Renal pelvis (tissue), 12 donors: ENCODE measurements at places on chromosomes 7 and 10.

GRCh38 chr10:103564776-103565520 lies 71.4 kb downstream of the NEURL1 start:
- DNase-seq = no peak

DNA sequence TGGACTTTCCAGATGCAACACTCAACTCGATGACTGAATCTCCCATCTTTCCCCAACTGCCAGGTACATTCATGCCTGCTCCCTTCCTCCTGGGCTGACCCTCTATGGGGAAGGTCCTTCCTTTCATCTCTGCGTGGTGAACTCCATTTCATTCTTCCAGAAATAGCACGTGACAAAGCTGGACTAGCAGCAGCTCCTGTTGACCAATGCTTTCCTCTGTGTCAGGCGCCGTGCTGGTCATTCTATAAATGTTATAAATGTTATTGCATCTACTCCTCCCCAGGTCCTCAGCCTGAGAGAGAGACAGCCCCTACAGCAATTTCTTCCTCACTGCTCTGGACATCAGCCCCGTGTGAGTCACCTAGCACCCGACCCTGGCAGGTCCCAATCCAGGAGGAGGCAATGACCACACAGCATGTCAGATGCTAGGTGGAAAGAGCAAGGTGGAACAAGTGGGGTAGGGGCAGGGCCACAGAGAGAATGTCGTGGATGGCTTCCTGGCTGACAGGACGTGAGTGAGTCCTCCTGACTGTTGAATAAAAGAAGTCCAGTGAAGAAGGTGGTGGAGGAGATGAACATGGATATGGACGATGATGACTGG lies 178.1 kb downstream of the ADAM12 start:
- DNase-seq = no peak

DNA sequence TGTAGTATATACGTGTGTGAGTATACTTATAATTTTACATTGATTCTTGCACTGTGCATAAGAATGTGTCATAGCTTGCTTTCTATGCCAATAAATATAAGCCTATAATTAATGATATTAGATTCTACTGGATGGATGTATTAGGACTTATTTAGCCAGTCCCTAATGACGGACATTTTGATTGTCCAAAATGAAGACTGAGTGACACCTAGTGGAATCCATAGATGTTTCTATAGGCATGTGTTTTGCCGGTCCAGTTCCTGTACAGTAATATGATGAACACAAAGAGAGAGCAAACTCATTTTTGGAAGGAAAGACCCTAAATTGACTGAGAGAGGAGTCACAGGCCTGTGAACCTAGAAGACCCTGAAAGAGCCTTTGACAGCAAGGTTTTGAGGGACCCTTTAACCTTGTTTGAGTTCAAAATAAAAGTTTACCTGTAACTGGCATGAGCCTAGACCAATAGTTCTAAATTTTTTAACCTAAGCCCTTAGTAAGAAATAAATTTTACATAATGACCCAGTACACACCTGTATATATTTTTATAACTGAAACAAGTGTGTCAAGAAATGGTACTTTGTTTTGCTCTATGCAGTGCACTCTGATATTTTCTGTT lies 42.4 kb upstream of the AGBL3 start:
- DNase-seq = no peak

GRCh38 chr10:43866712-43867111 lies 218.0 kb upstream of the ZNF32 start:
- DNase-seq = no peak

GRCh38 chr10:86646933-86647332 lies 7.4 kb upstream of the OPN4 start:
- no peak for DNase-seq

DNA sequence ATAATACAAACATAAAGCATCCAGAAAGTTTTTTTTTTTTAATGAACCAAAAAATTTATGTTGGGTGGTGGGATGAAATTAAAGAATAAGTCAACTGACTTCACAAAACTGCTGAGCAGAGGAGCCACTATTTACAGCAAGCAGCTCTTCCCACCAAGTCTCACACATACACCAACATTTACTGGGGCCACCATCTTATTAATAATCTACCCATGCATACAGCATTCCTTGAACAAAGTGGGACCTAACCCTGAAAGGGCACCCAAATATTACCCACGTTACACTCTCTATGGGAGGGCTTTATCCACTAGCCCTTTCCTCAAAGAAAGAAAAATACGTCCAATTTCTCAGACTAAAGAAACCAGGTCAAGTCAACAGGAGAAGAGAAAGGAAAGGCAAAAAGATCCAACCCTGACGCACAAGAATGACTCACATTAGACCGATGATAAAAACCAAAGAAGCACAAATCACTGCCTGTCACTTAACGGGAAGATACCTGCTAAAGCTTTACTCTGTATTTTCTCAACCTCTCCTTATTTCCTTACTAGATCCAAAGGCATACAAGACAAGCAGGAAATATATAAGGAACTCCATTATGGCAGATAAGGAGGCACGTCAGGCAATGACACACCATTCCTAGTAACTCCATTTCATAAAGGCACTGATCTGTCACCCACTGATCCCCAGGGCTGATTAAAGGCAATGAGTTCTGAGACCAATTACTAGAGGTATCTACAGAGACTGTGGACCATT lies 141.8 kb upstream of the ASAH2 start:
- DNase-seq = no peak

DNA sequence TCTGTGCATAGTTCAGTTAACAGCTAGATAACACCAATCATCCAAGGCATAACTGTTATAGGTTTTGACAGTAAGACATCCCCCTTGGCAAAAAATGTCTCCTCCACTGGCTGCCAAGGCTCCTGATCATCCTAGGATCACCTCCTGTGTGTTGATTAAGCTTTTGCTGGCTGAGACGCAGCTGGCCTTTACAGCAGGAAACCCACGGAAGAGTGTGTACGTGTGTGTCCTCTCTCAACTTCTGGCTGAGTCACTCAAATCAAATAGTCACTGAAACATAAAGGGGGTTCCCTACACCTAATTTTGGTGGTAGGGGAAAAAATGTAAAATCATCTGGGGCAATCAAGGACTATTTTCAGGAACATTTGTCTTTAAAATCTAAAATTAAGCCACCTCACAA lies 208.8 kb downstream of the CTNNA3 start:
- DNase-seq = no peak

DNA sequence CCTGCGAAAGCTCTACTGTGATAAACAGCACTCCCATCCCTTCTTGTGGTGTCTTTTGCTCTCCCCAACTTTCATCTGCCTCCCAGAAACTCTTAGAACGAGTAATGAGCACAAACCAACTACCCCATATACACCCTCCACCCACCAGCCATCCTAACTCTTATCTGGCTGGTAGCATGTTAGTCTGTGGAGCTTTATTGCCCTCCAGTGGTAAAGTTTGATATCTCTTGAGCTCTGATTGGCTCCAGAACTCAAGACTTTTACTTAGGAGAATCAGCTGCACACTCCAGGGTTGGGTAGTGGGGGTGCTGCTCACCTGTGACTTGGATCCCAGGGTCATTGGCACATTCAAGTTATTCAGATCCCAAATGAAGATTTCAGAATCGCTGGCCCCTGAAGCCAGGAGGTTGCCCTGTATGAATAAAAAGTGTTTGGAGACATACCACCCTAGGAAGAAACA lies 10.9 kb downstream of the SEC31B start:
- no peak for DNase-seq

- DNase-seq = no peak
Measured at GRCh38 chr10:126481181-126481580, 92.9 kb upstream of the ADAM12 start.

- DNase-seq = no peak
Measured at GRCh38 chr10:121501796-121502195, 96.4 kb downstream of the FGFR2 start.

GRCh38 chr7:25069900-25070443 lies 55.1 kb downstream of the CYCS start:
- peak; percentile 76 for DNase-seq

DNA sequence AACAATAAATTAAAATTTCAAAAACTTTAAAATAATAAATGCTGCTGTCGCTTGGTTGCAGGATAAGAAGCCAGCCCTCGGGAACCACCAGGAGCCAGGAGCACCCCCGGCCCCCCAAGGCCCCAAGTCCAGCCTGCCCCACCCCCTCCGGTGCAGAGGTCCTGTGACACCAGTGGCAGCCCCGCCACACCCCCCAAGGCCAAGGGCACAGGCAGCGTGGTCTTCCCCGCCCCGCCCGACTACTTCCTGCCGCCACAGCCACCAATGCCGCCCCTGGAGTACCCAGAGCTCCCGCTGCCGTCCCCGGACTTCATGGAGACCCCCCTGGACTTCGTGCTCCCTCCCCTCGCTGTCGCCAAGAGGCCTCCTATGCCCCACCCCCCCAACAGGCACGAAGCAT lies 44.5 kb upstream of the PDSS1 start:
- no peak for DNase-seq

DNA sequence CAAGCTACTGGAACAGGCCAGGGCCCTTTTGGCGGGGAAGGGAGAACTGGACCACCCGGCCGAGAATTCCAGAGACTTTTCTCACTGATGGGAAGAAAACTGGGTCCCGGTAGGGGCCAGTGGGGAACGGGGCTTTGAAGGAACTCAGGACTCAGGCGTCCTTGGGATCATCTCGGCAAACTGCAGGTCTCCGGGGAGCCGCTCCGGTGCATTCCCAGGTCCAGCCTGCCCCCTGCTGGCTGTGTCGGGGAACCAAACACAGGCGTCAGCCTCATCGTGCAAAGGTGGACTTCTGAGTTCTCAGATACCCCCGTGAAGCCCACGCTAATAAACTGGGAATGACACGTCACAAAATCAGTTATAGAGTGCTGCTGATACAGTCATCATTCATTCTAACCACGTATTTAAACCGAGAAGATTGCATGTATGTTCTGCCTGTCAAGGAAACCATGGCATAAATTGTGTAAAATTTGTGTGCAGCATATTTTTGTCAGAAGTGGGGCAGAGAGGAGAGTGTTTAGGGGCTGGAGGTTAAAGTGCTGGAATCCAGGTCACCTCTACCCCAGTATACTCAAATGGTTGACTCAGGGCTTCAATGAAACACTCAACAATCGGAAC lies 76.1 kb upstream of the CPXM2 start:
- peak; percentile 58 for DNase-seq

- no peak for DNase-seq
Measured at GRCh38 chr7:151790095-151790829, 86.7 kb downstream of the PRKAG2 start.

DNA sequence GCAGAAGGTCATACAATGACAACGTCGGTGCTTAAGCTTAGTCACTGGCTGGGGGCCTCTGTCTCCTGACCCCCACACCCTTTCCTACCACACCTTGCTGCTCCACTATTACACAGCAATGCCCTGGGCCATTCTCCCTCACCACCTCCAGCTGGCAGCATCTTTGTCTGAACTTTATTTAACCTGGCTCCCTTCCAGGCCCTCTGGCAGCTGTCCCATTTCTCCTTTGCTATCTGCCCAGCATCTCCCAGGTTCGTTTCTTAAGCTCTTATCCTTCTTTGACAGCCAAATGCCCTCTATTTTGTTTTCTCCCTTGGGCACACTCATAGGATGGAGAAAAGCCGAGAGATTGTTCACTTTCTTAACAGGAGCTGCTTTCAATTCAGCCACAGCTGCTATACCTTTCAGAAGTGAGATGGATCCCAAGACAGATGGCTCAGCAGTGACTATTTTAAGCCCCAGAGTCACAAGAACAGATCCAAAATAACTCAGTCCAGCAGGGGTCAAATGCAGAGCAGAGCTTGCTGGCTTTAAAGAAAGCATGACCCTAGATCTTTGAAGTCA lies 1277.1 kb upstream of the AUTS2 start:
- DNase-seq = peak; percentile 28

- DNase-seq = no peak
Measured at GRCh38 chr10:32995751-32996150, 37.7 kb upstream of the ITGB1 start.

DNA sequence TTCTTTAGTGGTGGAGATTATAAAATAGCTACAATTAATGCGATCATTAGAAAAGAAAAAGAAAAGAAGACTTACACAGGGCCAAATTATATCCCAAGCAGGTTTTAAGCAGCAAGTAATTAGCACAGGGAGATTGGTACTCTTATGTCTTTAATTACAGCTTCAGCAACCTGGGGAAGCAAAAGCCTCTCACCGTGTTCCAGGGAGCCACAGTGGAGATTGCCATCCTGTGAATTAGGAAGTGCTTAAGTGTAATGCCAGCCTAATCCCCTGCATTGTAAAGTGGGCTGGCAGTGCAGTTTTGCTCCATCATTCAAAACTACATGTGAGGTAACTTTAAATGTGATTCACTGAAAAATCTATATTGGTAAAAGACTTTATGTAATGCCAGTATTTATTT lies 533.5 kb upstream of the COBL start:
- DNase-seq = no peak

DNA sequence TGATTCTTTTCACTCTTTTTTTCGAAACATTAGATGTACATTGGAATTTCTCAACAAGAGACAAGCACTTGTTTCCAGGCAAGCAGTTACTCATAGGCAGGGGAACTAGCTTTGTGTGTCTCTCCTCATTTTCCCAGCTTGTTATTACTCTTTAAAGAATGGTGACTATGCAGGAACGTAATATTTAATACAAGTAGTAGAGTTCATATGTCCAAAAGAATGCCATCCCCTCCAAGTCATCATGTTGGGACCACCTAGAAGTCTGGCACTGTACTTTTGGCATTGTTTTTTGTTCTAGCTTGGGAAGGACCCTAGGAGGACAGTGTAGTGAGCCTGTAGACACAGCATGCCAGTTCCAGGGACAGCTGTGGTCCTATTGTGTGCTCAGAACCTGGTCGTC lies 650.7 kb downstream of the INHBA start:
- no peak for DNase-seq

- DNase-seq = no peak
Measured at GRCh38 chr7:134870781-134871180, 91.3 kb downstream of the CALD1 start.

DNA sequence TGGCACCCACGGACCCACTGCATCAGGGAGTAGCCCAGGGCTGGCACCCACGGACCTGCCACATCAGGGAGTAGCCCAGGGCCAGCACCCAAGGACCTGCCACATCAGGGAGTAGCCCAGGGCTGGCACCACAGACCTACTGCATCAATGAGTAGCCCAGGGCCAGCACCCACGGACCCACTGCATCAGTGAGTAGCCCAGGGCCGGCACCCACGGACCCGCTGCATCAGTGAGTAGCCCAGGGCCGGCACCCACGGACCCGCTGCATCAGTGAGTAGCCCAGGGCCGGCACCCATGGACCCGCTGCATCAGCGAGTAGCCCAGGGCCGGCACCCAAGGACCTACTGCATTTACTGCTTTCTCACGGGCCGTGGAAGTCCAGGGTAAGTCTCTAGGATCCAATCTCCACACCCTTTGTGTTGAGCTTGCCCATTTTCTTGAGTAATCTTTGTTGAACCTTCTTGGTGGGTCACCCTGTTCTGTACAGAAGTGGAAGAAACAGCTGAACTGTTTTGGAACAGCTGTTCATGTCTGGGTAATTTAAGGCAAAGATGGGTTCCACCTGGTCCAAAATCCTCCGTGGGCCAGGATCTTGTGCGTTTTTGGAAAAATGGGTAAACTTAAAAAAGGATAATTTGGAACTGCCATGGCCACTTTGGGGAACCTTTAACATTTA lies 69.0 kb downstream of the VIPR2 start:
- no peak for DNase-seq

DNA sequence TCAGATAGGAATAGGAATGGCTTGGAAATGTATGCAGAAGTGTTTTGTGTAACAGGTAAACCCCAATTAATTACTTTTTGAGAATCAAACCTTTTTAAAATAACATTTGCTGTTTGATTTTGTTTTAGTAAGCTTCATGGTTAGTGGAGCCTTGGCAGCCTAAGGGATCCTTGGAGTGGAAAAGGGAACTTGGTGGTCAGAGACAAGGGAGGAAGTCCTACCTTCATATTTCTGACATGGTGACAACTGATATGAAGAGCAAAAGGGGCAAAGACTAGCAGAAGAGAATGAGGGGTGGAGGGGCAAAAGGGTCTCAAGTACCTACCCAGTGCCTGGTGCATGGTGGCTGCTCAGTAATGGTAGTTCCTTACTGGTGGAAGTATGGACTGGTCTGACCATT lies 32.3 kb downstream of the AHCYL2 start:
- DNase-seq = no peak
